Stimulated activated CD8-positive, alpha-beta memory T cell treated with anti-CD3 and anti-CD28 coated beads, Interleukin-7, amount 100 ng/mL, for 4 hours (primary cell): ENCODE measurements at places on chromosomes 4 and X.

GRCh38 chr4:31375936-31376335 lies 655.8 kb downstream of the PCDH7 start:
- DNase-seq = no peak

DNA sequence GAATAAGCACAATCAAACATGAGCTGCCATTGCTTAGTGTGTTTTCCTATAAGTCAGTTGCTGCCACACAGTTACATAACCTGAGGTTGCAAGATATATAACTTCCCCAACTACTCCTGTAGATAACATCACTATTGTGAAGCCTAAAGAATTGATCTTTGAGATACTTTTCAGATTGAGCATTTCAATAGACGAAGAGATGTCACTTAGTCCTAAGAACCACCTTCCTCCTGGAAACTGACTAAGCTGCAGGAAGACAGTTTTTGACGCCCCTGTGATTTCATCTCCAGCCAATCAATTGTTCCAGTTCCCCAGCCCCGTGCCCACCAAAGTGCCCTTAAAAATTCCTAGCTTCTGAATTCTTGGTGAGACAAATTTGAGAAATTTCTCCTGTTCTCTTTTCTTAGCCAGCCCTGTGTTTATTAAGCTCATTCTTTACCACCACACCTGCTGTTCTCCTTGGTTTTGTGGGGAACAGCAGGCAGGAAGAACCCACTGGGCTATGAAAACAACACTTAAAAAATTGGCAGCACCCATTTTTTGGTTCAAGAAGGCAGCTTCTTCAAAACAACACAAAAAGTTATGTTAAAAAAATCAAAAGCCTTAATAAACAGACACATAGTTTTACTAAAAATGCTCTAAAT lies 317.1 kb upstream of the PABPC4L start:
- no peak for DNase-seq

- DNase-seq = no peak
These were observed 401.3 kb downstream of the PCDH10 start for GRCh38 chr4:133550436-133550835.

DNA sequence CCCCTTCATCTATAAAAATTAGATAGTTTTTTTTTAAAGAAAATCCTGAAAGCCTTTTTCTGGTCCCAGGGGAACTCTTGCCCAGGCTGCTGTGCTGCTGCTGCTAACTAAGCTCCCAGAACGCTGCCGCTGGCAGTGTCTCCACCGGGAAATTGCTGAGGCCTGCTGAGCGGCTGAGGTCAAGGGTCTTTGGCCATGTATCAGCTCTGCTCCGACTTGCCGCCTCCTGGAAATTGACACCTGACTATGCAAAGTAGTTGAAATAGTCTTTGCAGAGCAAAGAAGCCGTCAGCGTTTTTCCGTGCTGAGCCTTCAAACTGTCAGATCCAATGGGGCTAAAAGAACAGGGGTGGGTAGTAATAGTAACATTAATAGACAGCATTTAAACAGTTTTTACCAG lies 839 bp downstream of the QDPR start:
- DNase-seq = no peak

DNA sequence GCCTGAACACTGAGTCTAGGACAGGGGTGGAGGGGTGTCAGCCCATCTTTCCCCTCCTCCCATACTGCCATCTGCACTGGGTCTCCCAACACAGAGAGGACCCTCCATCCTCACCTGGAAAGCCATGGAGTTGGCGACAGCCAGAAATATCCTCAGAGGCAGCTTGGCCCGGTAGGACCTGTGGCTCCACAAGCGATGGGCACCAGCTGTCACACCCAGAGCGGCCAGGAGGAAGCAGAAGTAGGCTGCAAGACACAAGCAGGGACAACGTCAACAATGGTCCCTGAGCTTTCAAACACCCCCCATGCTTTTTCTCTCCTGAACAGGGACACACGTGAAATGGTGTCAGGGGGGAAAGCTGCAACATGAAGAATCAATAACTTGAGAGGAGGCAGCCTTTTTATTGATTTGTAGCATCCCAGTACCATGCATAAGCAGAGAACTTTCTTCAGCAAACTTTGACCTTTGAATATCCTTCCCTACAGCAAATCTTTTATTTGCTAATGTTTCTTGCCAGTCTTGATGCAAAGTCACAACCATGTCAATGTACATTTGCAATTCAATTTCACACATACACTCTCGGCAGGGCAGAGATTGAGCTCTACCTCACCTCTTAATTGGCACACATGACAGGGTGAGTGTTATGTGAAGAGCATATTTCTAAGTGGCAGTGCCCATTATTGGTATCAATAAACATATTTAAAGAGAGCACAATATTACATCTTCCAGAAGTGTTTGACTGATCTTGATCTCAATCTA lies 93.2 kb downstream of the SCD5 start:
- DNase-seq = no peak

DNA sequence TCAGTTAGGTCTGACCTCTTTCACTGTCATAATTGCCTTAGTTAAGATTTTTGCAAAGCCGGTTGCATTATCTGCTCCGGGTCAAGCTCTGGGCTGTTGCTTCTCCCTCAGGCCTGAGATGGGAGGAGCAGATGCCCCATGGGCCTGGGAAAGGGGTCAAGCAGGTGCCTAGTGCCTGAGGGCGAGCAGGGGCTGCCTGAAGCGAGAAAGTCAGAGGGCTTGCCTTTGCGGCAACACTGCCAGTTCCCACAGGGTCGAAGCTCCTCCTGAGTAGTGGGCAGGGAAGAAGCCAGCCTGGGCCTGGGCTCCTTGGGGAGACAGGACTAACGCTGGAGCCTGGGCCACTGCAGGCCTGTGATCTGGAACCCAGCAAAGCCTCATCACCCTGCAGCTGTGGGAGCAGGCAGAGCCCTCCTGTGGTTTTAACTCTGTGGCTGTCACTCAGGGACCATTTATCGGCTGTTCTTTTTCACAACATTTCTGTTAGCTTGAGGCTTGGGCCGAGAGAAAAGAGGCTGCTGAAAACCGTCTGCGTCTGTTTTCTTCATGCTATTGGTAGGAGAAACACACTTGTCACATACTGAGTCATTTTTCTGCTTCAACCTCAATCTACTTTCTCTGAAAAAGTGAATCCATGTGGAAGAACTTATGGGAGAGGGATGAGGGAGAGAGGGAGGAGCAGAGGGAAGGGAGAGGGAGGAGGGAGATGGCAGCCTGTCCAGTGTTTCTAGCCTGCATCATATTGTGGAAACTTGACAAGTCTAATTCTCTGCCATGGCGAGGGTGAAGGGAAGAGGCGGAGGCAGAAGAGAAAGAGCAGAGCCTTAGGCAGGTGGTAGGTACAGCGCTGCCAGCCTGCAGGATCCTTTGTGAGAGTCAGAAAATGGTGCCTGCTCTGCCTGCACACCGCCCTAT lies 68.4 kb downstream of the RHOH start:
- no peak for DNase-seq
